ENCODE measurements at places on chromosomes 5 and 9.
A peak's percentile ranks its signal among the peaks of the same experiment; 100 is the strongest.

DNA sequence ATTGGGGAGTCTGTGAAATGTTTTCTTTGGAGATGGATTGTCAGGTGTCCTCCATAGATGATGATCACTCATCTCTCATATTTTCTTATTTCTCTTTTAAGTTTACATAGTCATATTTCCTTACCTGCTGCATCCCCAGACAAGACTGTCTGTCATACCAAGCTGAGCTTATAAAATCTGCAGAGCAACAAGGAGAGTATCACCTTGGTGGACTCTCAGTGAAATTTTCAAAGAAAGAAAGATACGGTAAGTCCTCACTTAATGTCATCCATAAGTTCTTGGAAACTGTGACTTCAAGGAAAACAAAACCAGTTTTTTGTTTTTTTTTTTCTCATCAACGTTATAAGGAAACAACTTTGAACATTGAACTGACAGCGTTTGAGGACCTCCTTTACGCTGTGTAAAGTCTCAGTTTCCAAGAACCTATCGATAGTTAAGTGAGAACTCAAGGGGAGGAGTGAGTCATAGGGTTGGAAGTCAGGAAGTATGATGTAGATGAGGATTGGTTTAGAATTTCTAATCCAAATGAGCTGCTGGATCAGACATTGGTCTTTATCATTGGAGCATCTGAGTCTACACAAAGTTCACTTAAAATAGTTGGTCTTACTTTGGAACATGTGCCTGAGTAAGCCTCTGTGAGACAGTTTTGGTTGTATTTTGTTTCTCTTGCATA lies 45.5 kb downstream of the SPIN1 start:
- peak; percentile 39 for DNase-seq

- no peak for DNase-seq
These were observed 565.0 kb downstream of the DMRTA1 start for GRCh38 chr9:23011669-23012068.

DNA sequence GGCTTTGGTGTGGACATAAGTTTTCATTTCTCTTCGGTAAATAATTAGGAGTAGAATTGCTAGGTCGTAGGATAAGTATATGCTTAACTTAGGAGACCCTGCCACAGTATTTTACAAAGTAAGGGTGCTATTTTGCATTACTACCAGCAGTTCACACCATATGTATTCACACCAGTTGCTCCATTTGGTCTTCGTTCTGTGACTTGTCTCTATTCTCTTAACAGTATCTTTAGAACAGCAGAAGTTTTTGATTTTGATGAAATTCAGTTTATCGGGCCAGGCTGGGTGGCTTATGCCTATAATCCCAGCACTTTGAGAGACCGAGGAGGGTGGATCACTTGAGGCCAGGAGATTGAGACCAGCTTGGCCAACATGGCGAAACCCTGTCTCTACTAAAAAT lies 17.1 kb upstream of the ABL1 start:
- DNase-seq = no peak

- no peak for DNase-seq
These were observed 127.2 kb upstream of the SLC30A5 start for GRCh38 chr5:68966596-68966995.

DNA sequence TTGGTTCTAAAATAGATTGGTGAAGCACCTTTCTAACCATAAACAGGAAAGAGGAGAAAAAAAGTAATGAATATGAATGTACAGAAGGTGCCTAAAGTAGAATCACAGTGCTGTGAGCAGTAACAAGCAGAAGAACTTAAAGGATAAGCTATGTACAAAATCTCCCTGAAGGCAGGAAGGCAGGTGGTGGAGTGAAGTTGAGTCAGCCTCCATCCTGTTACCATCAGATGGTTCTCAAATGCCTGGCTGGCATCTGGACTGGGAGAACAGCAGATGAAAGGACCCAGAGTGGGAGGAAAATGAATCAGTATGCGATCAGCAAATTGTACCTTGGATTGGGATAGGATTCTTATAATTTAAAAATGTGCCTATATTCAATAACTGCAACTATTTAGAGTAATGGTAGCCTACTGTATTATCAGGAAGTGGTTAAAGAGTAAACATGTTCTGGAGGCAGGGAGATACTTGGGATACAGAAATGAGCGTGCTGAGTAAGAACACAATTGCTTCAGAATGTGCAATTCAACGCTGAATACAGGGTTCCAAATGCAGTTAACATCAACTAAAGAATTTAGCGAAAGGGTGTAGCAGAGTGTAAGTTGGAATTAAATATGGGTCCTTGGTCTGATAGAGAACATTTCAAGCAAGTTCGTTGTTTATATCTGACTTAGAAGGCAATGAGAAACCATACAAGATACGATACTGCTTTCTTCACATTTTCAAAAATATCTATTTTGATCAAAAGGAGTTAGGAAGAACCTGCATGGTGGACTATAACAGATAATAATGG lies 21.1 kb upstream of the FER start:
- DNase-seq = no peak

DNA sequence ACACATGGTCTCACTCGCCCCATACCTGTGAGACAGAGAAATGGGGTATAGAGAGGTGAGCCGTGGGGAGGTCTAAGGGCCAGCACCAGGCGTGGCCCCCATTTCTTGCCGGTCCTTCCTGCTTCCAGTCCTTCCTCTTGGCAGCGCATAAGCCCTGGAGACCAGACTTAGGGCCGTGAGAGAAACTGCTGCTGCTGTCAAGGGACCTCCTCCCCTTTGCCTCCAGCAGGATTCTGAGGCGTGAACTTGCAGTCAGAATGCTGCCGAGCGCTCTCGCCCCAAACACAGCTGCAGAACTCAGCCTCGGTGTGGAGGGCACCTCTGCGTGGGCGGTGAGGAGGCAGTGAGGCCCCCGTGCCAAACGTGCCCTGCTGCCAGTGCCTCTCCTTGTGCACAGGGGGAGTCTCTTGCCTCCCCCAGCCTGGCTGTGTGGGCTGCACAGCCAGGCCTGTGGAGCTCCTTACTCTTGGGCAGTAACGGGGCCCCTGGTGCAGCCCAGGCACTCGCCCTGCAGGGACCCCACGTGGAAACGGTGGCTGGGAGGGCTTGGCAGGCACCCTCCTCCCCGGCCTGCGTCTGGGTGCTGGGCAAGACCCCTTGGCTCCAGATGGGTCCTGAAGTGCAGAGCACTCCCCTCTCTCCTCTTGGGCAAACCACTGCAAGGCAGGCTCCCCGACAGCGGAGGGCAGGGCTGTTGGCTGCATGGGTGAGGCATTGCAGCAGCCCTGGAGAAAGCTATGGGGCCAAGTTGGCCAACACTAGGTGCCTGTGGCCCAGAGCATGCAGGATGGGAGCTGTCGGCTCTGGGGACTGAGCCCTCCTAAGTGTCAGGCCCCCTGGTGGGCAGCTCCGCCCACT lies 85.4 kb downstream of the RXRA start:
- no peak for DNase-seq

DNA sequence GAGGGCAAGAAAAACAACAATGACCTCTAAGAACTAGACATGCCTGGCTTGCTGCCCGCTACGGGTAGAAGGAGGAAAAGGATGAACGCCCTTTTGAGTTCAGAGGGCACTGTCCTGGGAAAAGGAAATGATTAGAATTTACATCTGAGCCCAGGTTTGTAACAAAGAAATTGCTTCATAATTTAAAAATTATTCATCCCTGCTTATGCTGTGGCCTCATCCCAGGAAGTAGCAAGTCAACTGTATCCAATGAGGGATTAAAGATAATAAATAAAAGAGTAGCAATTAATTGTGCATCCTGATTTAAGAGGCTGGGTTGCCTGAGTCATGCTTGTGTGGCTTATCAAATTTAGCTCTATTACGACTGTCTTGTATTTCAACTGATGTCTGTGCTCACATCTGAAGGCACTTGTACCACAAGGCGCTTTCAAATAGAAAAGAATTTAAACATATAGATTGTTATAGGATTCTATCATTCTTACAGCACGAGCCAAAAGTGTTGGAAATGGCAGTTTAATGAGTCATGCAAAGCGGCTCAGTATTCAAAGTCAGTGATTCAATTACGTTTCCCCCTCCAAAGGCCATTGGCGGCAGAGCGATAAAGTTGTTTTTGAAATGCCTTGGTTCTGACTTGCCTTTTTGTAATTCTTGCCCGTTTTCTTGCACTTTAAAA lies 40.0 kb upstream of the DMRT1 start:
- peak; percentile 85 for DNase-seq

DNA sequence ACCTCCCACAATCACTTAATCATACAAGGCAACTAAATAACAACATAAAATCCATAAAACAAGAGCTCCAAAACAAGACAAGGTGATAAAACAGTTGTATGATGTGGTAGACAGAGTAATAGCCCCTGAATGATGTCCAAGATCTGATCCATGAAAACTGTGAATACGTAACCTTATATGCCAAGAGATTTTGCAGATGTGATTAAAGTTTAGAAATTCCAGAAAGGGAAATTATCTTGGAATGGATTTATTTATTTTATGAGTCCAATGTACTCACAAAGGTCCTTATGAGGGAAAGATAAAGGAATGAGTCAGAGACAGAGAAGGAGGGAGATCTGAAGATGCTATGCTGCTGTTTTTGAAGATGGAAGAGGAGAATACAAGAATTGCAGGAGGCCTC lies 1775.7 kb upstream of the C9orf72 start:
- no peak for DNase-seq

DNA sequence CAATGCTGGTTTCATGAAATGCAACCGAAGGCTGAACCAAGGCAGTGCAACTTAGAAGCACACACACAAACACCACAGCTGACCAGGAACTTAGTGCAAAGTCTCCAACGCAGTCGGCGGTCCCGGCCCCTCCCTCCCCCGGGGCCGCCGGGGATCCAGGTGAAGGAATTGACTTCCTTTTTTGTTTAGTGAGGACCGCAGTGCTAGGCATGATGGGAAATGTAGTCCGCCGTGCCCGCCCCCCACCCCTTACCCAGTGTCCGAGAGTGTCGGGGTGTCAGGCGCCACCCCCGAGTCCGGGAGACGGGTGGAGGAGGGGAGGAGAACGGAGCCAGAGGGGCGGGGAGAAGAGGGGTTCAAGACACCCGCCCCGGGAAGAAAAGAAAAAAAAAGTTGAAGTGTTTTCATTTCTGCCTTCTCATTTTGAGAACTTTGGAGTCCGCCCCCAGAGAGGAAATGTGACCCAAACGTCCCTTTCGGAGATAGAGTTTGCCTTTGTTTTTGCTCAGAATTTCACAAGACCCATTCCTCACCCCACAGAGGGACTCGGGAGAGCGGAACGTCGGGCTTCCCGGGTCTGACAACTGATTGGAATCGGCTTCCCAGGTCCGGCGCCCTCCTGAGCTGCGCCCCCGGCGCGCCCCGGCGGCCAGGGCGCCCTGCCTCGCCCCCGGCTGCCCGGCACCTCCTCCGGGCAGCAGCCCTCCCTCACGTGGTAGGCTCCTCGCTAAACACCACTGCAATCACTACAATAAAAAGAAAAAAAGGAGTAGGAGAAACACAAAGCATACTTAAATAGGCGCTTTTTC lies 2.0 kb downstream of the IER5L start:
- DNase-seq = peak; percentile 93

- peak; percentile 35 for DNase-seq
These were observed 268.6 kb downstream of the ISL1 start for GRCh38 chr5:51651889-51652288.

DNA sequence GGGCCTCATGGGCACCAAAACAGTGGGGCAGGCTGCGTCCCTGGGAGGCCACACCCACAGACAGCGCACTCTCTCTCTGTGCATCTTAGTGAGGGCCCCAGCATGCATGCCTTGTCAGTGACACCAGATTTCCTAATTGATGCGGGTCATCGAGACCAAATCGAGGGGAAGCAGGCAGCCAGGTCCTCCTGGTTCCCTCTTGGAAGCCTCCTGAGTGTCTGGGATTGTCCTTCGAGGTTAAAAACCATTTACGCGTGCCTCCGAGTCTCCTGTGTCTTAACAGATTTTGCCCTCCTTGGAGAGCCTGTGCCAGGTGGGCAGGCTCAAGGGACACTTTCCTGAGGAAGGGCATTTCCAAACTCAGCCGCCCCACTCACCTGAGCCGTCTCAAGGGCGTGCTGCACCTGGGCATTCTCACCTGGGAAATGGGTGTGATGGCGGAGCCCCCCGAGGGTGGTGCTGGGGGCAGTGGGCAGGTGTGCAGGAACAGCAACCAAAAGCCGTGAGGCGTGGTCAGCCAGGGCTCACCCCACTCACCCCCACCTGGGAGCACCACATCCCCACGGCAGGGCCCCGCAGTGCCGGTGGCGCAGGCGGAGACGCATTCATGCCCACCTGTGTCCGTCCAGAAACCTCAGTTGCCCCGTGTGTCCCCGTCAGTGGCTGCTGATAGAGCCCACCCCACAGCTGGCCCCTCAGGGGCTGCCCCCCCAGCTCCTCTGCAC lies 2.7 kb downstream of the SLC6A19 start:
- DNase-seq = no peak

- DNase-seq = no peak
These were observed 435.4 kb downstream of the ZSWIM6 start for GRCh38 chr5:61767231-61768080.

DNA sequence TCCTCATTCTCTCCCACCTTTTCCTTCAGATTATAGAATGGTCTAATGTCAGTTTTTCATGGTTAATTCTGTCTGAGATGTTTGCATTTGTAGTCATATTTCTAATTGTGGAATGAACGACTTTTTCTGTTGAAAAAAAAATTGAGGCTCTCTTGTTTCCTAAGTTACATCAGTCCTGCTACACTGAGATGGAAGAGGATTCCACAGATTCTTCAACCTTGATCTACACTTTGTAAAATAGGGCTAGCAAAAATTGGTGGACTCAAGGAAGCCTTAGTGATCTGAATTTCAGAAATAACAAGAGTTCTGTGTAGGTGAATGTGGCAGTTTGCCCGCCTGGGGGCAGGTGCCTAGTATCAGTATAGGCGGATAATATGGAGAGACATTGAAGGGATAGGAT lies 51.9 kb downstream of the ERBIN start:
- no peak for DNase-seq

- DNase-seq = no peak
These were observed 179.6 kb downstream of the MLLT3 start for GRCh38 chr9:20442461-20443319.

DNA sequence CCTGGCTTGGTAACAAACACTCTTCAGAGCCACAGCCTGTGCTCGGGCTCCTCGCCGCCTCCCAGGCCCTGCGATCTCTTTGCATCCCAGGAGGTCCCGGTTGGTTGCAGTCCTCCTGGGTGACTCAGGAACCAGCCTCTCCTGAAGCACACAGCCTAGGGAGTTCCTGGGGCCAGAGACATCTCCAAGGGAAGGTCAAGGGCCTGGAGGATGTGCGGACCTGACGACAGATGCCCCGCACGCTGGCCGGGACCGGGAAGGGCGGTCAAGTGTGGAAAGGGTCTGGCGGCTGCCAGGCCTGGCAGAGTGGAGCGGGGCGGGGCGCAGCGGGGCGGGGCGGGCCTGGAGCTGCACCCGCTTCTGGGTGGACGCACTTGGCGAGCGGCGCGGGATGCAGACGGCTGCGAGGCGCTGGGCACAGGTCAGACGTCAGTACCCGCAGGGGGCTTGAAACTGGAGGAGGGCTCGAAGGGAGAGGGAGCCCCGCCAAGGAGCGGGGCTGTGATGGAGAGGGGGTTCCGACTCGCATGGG lies 45.0 kb upstream of the PRSS3 start:
- peak; percentile 25 for DNase-seq

- peak; percentile 80 for DNase-seq
These were observed 139.0 kb downstream of the BOD1 start for GRCh38 chr5:173477345-173478040.

Data from astrocyte of the hippocampus (primary cell).